ENCODE measurements at places on chromosomes 12 and 14.
A peak's percentile ranks its signal among the peaks of the same experiment; 100 is the strongest.

- no peak for DNase-seq
Observed at GRCh38 chr12:33724867-33725266, 285.2 kb upstream of the SYT10 start.

DNA sequence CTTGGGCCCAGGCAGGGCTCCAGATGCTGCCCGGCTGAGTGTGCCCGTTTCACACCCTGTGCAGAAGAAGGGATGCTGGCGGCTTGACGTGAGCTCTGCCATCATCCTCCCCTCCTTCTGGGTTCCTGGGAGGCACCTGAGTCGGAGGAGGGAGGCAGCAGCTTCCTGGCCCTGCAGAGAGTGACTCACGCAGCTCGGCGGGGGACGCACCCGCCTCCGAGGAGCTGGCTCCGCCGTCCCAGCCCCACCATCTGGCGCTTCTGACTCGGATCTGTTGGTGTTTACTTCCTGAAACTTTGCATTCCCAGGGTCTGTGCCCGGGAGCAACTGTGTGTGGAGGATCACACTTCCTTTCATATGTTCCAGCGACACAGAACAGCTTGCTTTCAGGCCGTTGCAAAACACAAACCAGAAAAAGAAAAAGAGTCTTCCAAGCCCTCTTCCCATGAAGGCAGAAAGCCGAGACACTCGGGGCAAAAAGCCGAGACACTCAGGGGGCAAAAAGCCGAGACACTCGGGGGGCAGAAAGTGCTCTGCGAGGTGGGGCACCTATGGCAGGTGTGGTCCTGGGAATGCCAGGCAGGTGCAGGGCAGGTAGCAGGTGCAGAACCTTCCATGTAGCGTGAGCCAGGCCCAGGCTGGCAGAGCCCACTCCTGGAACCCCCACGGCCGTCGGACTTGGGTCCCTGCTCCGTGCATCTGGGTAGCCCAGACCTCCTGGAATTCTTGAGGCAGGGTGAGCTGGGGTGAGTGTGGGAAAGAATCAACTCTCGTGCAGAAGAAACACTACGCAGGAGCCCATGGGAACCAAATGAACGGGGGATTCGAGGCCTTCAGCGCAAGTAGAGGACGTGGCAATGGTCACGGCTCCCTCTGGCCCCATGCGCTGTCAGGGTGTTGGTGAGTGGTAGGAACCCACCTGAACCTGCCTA lies 27.6 kb upstream of the GALNT9 start:
- DNase-seq = peak; percentile 59

DNA sequence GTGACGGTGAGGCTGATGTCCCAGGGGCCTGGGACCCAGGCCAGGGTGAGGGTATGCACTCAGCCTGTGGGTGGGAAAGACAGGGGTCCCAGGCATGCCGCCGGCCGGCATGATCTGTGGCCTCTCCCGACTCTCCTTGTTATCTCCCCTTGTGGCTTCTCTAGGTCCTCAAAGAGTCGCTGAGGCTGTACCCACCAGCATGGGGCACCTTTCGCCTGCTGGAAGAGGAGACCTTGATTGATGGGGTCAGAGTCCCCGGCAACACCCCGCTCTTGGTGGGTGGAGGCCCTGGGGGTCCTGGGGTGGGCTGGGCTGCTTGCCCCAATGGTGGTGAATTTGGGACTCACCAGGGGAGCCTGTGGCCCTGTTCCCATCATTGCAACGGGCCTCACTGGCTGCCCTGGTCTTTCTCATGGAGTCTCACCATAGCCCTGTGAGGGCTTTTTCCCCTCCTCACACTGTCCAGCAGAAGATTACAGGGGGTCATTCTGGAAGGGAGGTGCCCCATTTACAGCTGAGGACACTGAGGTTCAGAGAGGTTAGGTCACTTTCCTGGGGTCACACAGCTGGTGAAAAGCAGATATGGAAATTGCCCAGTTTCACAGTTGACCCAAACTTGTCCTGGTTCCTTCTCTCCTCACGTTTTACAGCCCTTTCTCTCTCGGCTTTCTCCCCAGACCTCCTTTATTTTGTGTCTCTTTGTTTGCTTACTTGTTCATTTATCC lies 37.9 kb downstream of the CYP46A1 start:
- DNase-seq = no peak

GRCh38 chr12:9647825-9648700 lies 21.4 kb upstream of the CLEC2D start:
- peak; percentile 85 for DNase-seq

DNA sequence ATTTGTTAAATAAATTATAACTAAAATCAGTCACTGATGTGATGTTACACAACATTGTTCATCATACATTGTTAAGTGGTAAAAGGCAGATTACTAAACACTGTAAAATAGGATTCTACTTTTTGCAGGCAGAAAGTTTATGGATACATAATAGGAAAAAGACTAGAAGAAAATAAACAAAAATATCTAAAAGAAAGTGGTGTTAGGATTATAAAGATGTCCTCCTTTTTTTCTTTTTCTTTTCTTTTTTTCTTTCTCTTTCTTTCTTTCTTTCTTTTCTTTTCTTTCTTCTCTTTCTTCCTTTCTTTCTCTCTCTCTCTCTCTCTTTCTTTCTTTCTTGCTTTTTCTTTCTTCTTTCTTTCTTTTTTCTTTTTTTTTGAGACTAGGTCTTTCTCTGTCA lies 39.6 kb upstream of the HELB start:
- DNase-seq = no peak

DNA sequence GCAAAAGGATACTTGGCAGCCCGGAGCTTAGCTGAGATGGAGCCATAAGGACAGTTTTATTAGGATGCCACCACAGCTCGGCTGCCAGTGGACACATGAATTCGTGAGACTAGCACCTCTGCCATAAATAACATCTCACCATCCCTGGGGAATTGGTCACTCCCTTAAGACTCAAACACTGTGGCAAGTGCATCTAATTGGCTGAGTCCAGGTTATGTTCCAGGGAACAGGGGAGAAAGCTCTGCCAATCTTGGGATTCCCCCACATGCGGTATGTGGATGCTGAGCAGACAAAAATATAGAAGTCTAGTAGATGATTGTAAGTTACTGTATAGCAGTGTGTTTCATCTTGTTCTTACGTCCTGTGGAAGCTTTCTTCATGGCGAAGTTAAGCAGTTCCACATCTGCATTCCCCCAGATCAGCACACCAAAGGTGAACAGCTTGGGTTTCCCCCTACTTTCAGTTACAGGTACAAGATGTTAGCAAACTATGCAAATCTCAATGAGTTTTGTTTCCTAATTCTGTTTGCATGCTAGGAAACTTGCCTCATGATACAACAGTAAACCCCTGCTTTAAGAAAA lies 131.1 kb downstream of the ETV6 start:
- DNase-seq = no peak

DNA sequence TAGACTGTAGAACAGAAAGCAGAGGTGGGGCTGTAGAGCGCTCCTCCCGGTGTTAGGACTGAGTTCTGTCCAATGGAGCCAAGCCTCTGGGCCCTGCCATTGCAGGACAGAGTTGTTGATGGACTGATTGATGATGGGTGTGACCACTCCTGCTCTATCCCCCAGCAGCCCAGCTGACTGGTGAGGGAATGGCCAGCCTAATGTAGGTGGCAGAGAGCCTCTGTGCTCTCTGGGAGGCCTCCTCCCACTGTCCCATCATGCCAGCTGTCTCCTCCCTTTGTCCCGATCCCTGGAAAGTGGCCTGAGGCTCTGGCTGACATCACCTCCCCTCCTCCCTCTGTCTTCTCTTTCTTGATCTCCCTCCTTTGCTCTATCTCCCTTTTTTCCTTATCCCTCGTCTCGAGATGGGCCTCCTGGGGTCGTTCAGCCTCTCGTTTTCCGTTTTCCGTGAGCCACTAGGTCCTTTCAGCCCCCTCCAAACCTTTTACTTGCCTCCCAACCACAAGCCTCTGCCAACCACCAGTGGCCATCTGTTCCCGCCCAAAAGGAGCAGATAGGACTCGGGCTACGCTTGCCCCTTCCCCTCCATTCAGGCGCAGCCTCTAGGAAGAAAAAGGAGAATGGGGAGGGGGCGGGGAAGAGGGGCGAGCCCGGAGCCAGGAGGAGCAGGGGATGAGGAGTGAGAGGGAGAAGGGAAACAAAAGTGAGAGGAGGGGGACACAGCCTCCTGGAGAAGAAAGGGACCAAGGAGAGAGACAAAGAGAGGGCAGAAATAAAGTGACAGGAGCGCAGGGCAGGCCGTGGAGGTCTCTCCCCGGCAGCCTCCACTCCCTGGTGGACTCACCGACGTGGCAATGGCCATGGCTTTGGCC lies 572 bp downstream of the EFS start:
- peak; percentile 69 for DNase-seq

DNA sequence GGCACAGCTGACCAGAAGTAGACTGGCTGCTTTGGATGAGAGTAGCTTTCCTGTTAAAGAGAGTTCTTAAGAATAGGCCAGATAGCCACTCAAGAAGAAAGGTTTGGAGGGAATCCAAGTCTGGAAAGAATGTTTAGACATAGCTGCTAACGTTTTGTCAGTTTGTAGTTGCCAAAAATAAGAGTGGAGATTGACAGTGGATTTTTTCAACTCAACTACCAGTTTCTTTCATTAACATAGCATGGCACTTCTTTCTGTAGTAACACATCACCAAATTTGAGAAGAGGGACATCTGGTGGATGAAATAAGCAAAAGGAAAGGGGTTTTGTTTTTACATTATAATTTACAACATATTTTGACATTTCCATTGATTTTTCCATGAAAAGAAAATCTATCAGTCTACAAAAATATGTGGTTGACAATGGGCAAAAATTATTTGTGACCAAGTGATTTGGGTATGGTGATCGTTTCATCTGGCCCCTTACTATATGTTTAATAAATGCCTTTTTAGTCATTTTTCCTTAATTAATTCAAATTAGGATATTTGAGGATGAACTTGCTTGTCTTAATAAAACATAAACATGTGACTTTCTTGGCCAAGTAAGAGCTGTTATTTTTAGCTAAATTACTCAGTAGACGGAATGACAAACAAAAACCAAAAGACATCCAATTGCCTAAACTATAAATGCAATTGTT lies 71.1 kb downstream of the PTPRR start:
- peak; percentile 64 for DNase-seq

DNA sequence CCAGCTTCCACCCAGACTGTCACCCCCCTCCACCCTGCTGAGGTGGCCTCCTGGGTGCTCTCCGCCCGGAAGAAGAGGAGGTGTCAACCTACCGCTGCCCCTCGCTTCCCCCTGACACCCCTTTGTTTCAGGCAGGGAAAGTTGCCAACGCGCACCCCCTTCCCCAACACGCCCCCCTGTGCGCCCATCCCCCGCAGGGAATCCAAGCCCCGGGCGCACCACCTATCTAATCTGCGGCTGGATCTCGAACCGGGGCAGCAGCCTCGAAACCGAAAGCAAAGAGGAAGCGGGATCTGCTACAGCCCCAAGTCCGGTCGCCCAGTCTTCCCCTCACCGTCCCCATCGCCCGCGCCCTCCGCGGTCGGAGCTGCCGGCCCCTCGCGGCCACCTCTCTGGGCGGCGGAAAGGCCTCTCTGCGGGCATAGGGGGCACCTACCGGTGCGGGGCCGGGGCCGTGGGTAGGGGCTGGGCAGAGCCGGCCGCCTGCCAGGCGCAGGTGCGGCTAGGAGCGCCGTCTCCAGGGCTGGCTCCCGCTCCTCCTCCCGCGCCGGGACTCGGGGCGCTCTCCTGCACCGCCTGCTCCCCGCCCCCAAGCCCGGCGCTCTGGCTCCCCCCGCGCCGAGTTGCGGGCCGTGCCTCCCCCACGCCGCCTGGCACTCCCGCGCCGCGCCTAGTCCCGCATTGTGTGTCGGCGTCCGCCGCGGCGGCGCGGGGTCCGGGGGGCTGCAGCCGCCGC lies 18.3 kb upstream of the PLEKHH1 start:
- peak; percentile 30 for DNase-seq

- DNase-seq = no peak
Observed at GRCh38 chr14:90607141-90607540, 209.1 kb downstream of the TTC7B start.

GRCh38 chr14:75277008-75277814 lies 1.4 kb upstream of the FOS start:
- DNase-seq = peak; percentile 89

- DNase-seq = no peak
Observed at GRCh38 chr12:51977320-51977753, 25.8 kb downstream of the ACVR1B start.

- no peak for DNase-seq
Observed at GRCh38 chr14:66135831-66136230, 350.3 kb upstream of the CCDC196 start.

DNA sequence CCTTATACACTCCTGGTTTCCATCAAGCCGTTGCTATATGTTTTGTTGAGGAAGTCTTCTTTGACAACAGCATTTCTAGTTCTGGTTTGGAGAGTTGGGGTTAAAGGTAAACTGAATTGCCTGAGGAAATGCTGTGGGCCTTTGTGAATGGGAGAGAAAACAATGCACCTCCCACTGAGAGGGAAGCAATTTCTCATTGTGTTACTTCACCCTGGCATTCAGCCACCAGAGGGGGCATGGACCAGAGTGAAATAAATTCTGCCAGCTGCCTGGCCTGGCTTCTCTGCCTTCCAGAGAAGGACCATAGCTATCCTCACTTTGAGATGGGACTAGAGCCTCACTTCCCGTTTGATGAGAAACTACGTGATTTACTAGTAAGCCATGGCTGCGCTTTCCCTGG lies 475.3 kb downstream of the EGLN3 start:
- peak; percentile 57 for DNase-seq

DNA sequence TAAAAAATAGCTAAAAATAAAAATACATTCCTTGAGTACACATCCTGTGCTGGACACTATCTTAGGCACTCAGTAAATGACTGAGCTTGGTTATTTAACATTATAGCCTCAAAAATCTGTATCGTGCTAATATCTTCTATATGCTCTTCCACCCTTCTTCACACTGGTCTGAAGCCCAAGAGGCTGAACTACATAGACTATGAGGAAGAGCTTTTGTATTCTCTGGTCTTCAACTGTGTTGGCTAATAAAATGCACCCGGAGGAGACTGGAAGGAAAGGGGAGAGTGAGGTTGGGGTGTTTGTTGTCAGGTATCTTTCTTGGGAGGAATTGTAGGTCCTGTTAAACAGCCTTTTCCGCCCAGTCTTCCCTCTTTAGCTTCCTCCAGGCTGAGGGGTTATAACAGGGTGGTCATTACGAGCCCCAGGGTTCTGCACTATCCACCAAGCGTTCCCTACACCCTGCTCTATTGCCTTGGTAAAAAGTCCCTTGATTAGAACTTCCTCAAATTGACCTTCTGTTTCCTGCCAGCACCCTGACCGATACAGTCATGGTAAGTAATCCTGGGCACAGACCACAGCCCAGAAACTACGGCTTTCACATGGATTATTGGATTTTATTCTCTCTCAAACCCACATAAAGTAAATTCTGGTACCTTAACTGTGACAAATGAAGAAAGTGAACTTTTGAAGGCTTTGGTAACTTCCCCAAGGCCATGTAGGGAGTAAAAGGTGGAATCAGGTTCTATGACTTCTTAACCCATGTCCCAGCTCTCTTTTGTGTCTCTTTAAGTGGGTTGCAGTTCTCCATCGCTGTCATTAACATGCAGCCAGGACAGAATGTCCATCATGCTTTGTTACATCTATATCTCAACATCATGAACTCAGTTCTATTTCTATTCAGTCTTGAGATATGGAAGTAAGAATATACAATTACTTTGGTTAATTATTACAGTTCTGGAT lies 71.3 kb downstream of the PTHLH start:
- no peak for DNase-seq
